Activated naive CD4-positive, alpha-beta T cell (primary cell): ENCODE measurements at places on chromosomes 13 and 19.

DNA sequence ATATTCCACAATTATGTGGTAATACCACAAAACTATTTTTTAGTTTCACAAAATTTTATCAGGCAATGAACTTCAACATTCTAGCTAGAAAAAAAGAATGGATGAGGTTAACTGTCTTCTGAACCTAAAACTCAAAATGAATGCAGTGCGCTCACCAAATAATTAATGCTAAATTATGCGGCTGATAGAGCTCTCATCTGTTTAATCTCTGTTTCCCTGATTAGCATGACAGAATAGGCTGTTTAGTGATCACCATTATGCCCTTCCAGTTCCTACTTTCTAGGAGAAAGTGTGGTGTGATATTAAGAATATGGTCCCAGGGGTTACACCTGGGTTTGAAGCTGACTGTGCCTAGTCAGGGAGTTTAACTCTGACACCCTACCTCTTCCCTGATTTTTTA, 42.8 kb upstream of the POSTN start:
- DNase-seq, result no peak

DNA sequence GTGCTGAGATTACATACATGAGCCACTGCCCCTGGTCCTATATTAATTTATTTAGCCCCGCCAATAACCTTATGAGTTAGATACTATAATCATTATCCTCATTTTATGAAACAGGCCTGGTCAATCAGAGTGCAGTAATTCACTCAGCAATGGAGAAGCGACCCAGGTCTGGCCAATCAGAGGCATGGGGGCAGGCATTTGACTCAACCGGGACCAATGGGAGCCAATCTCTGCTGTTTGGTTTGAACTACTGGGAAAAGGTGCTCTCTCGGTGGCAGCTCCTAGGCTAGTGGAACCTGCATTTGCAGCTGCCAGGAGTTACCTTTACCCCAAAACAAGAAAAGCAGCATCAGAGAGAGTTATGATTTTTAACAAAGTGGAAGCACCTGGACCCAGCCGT, 6.6 kb downstream of the SIRT2 start:
- no peak for DNase-seq

DNA sequence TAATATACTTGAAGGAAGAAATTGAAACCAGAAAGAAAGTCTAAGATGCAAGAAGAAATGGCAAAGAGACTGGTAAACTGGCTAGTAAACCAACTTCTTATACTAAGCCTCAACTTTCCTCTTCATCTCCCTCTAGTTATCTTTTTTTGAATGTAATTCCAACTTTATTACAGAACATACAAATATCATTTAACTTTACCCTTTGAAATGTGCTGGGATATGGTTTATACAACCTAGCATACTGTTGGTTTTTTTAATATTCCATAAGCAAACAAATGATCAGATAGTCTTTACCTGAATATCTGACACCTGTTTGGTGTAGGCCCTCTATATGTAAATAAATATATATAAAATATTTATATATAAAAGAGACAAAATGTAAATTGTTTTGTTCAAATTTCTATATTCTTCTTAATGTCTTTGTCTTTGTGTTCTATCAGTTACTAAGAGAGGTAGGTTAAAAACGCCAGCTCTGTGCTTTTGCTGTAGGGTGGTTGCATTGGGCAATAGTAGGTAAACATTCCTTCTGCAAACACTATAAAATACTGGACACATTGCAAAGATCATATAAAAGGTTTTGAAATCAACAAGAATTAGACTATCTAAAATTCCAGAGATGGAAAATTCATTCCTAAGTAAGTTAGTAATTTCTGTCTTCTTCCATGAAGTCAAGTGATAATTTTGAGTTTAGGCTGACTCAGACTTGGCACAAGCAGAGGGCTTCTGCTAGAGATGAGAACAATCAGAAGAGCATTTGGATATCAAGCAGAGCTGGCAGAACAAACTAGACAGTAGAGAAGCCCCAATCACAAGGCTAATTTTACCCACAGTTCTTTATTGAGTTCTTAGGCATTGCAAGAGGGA, 383.3 kb downstream of the RFC3 start:
- no peak for DNase-seq

DNA sequence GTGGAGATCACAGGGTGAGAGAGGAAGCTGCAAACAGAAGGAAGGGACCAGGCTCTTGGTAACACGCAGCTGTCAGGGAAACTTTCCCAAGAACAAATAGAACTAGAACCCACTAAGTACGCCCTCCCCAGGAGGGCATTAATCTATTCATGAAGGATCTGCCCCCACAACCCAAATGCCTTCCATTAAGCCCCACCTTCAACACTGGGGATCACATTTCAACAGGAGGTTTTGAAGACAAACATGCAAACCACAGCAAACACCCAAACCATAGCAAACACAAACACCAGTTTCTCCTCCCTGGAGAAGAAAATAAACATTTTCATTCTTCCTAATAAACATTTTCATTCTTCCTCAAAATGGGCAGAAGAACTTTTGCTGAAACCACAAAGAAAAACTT, 329.6 kb downstream of the EFNB2 start:
- no peak for DNase-seq

DNA sequence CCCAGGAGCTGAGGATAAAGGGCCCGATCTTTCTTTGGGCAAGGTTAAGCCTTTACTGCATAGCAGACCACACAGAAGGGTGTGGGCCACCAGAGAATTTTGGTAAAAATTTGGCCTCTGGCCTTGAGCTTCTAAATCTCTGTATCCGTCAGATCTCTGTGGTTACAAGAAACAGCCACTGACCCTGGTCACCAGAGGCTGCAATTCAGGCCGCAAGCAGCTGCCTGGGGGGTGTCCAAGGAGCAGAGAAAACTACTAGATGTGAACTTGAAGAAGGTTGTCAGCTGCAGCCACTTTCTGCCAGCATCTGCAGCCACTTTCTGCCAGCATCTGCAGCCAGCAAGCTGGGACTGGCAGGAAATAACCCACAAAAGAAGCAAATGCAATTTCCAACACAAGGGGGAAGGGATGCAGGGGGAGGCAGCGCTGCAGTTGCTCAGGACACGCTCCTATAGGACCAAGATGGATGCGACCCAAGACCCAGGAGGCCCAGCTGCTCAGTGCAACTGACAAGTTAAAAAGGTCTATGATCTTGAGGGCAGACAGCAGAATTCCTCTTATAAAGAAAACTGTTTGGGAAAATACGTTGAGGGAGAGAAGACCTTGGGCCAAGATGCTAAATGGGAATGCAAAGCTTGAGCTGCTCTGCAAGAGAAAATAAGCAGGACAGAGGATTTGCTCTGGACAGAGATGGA, 8.4 kb upstream of the CEACAM19 start:
- no peak for DNase-seq

DNA sequence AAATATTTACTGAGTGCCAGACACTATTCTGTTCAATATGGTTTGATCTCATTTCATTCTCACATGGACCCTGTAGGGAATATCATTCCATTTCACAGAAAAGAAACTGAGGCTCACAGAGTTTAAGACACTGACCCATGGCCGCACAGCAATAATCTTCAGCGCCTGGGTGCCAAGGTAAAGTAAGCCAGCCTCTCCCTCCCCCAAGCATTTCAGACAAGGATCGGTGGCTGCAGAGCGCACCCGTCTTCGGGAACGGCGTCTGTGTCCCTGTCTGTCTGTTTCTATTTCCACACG, 4.3 kb upstream of the PDE4A start:
- no peak for DNase-seq

GRCh38 chr19:19600793-19601330, 17.6 kb downstream of the PBX4 start:
- no peak for DNase-seq

GRCh38 chr13:106533101-106533942, 2.1 kb downstream of the EFNB2 start:
- no peak for DNase-seq

DNA sequence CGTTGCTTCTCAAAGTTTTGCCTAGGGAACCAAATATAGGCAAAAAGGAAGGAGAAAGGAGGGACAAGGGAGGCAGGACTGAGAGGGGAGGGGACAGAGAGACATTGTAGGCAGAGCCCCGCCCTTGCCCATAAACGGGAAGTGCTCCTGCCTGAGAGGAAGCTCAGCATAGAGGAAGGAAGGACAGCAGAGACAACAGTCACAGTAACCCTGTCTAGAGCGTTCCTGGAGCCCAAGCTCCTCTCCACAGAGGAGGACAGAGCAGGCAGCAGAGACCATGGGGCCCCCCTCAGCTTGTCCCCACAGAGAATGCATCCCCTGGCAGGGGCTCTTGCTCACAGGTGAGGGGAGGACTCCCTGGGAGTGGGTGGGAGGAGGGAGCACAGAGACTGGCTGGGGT, at the start of gene CEACAM21:
Gene CEACAM21, plus strand, starts transcription at position 169 of the 400 bp plus-strand sequence. Its CDS starts 109 bp downstream, at position 278.
- peak; percentile 41 for DNase-seq

DNA sequence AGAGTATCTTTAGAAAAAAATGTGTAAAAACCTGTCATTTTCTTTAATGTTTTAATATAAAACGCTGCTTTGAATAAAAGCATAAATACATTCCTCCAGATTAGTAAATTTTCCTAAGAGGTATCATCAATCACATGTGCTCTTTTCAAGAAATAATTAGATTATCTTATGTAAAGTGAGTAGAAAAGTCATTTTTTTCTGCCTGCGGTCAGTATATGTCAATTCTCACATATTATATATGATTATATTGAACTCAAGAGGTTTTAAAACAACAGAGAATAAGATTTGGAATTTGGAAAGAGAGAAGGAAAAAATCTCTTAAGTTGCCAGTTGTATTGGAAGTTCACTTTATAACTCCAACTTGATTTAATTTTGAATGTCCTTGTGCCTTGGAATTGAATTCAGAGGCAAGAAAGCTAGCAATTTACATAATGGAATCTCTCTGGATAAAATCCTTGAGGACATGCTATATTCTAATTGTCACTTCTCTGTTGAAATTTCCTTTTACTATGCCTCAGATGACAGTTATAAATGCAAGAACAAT, 740.1 kb upstream of the SPRY2 start:
- DNase-seq, result no peak

- DNase-seq, result no peak
Observed at GRCh38 chr13:80145171-80145690, 195.7 kb downstream of the SPRY2 start.

- no peak for DNase-seq
Observed at GRCh38 chr19:46841458-46842083, 9.1 kb downstream of the AP2S1 start.

GRCh38 chr19:4059891-4060620, 6.6 kb downstream of the ZBTB7A start:
- no peak for DNase-seq

- DNase-seq, result no peak
Observed at GRCh38 chr19:2500841-2501261, 24.9 kb downstream of the GADD45B start.

- DNase-seq, result no peak
Observed at GRCh38 chr13:107266657-107267056, 698.7 kb upstream of the ARGLU1 start.

DNA sequence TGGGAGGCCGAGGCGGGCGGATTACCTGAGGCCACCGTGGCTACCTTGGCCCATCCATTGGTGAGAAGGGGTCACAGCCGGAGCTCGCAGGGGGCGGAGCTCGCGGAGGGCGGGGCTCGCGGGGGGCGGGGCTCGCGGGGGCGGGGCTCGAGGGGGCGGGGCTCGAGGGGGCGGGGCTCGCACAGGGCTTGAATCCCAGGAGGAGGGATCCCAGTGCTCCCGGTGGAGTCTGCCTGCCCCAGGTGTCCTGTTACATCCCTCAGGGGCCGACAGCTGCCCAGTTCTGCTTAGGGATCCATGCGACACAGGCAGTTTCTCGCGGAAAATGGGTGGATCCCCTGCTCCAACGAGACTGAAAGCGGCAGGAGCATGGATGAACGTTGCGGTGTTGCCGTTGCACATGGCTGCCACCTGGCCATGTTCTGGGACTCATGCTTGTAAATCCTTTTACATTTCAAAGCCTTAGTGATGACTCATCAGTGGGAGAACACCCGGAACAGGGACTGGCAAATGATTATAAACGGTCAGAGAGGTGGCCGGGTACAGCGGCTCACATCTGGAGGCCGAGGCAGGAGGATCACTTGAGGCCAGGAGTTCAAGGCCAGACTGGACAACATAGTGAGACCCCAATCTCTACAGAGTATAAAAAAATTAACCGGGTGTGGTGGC, 25.1 kb downstream of the TMPRSS9 start:
- no peak for DNase-seq

- no peak for DNase-seq
Observed at GRCh38 chr19:32969549-32969948, 2.2 kb downstream of the CEP89 start.

- no peak for DNase-seq
Observed at GRCh38 chr13:43720780-43721397, 65.9 kb downstream of the ENOX1 start.

- DNase-seq, result no peak
Observed at GRCh38 chr13:50831512-50831911, 12.0 kb downstream of the DLEU7 start.

DNA sequence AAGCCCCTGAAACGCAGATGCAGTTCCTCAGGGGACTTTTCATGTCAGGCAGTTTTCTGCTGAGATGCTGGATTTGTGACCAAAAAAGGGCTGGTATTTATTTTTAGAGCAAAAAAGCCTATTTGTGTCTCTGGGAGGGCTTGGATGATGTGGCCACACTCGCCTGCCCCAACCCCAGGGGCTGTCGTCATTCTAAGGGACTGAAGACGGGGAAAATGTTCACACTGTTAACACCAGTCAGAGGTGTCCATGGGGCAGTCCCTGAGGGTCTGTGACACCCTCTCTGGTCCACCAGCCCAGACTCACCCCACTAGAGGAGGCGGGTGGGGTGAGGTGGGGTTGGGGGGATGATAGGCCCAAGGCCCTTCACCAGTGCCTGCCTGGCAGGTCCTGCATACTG, 15.9 kb upstream of the EPHX3 start:
- no peak for DNase-seq

- no peak for DNase-seq
Observed at GRCh38 chr13:50485979-50486935, 357.2 kb downstream of the DLEU7 start.

DNA sequence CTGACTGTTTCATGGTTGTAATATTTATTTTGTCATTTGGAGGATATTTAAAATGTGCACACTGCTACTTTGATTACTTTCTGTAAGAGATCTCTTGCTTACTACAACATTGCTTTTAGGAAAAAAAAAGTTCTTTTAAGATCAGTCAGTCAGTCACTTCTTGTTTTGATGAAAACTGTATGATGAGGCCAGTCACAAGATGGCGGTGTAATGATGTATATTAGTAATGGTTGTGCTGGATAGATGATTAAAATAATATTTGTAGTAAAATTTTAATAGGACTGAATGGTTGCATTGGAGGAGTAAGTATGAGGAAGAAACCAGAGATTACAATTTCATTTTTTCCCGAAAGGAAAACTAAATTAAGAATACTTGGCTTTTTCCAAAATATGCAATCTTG, 2411.1 kb downstream of the PCDH9 start:
- no peak for DNase-seq

DNA sequence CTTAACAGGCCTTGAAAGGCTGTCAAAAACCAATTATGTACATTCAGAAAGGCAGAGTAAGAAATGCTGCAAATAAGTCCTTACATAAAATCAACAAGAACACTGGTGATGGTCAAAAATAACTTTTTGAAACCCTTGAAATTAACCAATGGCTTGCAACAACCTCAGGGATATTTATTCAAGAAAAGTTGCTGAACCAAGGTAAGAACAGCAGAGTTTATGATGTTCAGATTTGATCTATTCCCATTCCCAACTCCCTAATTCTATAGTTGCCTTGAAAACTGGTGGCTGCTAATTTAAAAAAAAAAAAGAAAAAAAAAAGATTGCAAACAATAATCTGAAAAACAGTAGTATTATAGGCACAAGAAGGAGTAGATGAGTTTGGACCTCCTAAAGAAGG, 109.8 kb upstream of the UFM1 start:
- no peak for DNase-seq
